NCI-H69 (cell line): ENCODE measurements at places on chromosomes 11 and 22.

DNA sequence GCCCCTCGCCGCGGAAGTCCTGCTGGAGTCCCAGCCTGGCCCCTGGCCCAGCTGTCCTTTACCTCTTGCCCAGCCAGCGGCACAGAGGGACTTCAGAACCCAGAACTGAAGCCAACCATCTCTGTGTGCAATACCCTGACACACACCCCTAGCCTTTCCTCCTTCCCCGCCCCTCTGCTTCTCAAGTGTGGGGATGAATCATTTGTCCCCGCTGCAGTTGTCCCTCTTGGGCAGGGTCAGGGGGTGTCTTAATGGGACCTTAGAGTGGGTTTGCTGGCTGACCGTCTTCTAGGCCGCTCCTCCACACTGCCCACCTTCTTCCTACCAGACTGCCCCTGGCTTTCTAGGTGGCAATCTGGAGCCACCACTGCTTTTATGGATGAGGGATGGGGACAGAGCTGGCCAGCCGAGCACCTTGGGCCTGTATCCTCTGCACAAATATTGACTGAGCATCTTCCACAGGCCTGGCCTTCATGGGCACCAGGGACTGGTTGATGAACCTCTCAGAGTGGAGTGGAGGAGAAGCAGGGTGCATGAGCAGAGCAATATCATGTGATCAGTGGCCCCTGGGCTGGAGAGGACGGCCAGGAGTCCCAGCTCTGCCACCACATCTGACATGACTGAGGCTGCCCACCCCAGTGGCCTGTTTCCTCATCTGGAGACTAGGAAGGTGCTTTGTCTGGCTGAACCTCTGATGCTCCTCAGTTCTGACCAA lies 668 bp upstream of the CHST1 start:
- DNase-seq, result no peak

- no peak for DNase-seq
Measured at GRCh38 chr22:28488825-28489224, 190.8 kb downstream of the TTC28 start.

- DNase-seq, result no peak
Measured at GRCh38 chr22:28869736-28870135, 13.6 kb upstream of the ZNRF3 start.

- DNase-seq, result no peak
Measured at GRCh38 chr11:35550374-35551036, 25.1 kb upstream of the PAMR1 start.

DNA sequence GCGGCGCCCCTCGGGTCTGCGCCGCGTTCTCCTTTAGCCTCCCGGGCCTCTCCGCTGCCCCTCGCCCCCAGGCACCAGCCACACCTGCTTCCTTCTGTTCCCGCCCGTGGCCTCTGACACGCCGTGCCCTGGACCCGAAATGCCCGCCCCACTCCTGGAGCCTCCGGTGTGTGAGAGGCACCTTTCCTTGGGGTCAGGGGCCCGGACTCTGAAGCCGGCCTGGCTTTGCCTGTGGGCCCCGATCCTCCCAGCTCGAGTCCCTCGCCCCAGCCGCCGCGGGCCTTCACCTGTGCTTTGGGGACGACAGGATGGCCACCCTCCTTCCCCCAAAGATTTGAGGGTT lies 661 bp upstream of the CDPF1 start:
- DNase-seq, result peak; percentile 58

- DNase-seq, result no peak
Measured at GRCh38 chr11:13880634-13881033, 81.9 kb upstream of the SPON1 start.

GRCh38 chr11:59802639-59803176 lies 7.9 kb downstream of the MRPL16 start:
- peak; percentile 54 for DNase-seq

DNA sequence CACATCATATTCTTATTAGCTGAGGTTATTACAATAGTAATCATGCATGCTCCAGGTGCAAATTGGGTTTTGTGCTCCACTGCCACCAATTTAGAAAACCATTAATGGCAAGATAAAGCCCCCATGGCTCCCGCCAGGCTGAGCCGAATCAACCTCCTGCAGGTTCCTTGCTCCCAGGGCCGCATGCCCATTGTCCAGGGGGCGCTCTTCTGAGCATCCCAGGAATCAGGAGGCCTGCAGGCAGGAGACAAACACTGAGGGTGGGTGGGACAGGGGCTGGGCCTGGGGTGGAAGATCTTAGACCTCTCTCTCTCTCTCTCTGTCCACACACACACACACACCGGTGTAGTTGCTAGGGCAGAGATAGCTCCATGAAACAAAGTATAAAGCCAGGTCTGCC lies 57.4 kb downstream of the BUD13 start:
- DNase-seq, result no peak
